ENCODE measurements at places on chromosomes 12 and 14.

- DNase-seq: no peak
Observed at GRCh38 chr14:88618476-88618875, 55.6 kb downstream of the ZC3H14 start.

GRCh38 chr12:66258011-66258410 is 44.3 kb upstream of the HELB start:
- DNase-seq: no peak

DNA sequence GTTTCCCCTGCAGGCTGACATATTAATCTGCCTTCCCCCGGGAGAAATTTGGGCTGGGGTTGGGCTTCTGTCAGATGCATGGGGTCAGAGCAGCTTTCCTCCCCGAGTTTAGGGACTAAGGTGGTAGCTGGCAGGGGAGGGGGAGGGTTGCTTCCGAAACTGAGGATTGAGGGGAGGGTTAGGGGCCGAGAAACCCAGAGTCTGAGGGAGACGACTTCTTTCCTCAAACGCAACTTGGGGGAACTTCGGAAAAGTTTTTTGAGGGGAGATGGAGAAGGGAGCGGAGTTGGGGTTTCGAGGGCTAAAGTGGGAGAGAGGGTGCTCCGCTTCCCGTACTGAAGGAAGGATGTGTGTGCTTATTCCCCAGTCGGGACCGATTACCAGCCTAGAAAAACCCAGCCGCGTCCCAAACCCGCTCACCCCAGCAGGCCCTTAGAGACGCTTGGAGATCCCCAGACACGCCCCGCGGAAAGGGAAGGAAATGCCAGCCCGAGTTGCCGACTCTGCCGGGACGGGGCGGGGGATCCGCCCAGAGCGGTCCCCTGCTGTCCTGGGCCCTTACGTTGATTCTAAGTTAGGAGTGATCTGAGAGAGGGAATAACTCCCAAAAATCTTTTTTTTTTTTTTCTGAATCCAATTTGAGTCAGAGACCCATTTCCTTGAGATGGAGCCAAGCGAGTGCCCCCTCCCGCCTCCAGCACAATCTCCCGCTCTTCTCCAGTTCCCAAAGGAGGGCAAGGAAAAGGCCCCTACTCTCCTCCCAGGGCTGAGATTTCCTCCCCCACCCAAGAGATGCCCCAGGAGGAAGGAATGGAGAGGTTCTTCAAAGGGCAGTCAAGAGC is 61.9 kb downstream of the SMUG1 start:
- DNase-seq: no peak

DNA sequence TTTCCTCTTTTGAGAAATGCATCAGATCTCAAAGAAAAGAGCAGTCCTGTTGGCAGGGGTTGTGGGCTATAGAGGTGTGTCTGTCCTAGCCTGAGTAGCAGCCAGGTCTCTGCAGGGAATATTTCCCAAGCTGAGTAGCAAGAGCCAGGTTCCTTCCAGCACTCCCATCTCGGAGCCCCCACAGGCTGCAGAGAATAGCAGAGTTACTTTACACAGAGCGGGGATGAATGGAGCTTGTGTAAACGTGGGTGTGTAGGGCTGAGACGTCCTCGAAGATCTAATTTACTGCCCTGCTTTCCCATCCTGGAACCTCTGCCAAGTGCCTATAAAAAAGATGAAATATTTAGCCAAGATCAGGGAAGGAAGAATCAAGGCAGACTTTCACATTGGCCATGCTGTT is 156.6 kb downstream of the TSPAN9 start:
- no peak for DNase-seq

GRCh38 chr14:67620217-67620785 is 581 bp downstream of the ARG2 start:
- no peak for DNase-seq

- no peak for DNase-seq
Observed at GRCh38 chr14:24266344-24267244, 3.6 kb upstream of the TGM1 start.

DNA sequence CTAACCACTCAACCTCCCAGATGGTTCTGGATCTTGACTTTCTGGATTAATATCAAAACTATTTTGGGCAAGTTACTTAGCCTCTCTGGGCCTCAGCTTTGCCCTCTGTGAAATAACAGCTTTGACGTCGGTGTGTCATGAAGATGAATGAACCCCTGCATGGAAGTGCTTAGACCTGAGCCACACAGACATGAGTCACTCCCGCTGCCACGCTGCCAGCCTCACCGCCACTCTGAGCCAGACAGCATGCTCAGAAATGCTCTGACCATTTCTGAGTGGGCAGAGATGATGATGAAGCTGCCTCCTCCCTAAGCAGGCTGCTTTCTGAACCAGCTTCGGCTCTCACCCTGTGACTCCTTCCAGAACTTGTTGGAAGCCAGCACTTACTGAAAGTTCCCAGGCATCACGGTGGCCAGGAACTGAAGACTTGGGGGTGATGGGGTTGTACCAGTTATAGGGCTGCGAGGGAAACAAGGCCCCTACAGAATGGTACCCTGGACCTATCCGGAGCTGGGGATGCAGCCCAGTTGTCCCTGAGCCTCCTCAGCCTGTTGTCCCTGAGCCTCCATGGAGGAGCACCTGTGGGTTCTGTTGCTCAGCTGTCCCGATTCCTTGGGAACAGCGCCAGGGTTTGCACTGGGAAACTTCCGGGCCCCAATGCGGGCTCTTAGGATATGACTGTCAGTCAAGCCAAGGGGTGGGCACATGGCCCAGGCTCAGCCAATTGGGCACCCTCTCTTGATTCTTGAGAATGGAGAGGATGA is 2.0 kb upstream of the CCDC197 start:
- DNase-seq: peak; percentile 34

- no peak for DNase-seq
Observed at GRCh38 chr14:94269156-94269555, 23.9 kb downstream of the SERPINA10 start.

GRCh38 chr14:71739273-71739990 is 192.8 kb upstream of the RGS6 start:
- no peak for DNase-seq

DNA sequence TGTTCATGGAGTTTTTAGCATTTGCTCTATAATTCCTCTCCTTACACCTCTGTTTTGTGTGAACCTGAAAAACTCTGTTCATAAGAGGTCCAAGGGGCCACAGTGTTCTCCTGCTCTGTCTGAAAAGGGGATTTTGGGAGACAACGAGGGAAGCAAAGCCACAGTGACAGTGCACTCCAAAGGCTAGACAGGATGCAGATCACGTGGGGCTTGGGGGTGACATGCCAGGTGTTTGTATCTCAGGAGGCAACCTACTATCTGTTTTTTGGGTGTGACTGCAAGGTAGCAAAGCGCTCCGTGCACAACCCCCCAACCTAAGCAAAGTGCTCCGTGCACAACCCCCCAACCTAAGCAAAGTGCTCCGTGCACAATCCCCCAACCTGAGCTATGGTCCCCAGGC is 5.1 kb upstream of the CHD4 start:
- DNase-seq: no peak

DNA sequence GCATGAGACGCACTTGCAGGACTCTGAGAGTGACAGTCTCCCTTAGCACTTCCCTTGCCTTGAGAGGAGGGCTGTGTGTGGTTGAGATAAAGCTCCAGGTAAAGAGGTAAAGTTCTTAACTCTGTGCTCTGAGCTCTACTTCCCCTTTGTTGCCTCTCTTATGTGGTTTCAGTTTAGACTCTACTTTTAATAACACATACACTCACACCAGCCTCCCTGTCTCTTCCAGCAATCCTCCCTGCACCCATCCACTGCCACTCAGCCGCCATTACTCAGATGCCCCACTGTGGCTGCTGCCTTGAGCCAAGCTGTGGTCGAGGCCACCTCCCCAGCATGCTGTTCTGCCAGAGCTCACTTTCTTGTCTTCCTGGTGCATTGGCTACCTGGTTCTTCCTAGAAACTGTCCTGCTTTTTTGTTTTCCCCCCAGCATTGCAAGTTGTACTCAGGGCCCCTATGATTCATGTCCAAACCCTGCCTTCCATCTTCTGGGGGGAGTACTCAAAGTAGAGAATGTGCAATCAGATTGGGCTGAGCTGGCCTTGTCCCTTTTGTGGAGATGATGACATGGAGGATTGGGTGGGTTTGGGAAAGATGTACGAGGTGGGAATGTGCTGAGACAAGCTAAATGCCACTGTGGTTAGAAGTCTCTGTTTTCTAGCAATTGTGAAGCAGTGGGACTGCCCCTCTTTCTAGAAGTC is 115.5 kb upstream of the PARP11 start:
- no peak for DNase-seq

DNA sequence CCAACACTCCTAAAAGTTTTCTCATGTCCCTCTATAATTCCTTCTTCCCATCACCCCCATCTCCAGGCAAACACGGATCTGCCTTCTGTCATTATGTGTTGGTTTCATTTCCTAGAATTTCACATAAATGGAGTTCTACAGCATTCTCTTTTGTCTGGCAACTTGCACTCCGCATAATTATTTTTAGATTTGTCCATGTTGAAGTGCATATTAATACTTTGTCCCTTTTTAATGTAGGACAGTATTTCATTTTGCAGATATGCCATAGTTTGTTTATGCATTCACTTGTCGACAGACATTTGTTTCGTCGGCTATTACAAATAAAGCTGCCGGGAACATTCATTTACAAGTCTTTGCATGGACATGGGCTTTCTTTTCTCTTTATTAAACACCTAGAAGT is 150.0 kb downstream of the CRADD start:
- no peak for DNase-seq

DNA sequence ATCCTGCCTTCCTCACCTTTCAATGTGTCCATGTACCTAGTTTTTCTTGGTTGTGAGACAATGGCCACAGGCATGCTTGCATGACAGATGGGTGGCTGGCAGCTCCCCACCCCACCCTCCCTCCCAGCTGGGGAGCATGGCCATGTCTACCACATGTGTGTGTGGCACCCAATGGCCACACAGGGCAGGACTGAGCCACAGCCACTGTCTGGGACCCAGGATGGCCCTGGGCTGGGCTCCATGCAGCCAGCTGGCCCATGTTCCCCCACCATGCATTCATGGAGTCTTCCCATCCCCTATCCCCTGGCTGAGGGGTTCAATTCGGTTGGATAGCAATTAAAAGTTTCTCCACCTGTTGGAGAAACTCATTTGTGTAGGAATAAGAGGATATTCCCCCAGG is 566.0 kb upstream of the USP15 start:
- no peak for DNase-seq

GRCh38 chr14:92041203-92041602 is 1.3 kb upstream of the TRIP11 start:
- DNase-seq: no peak
